ENCODE measurements at places on chromosomes 6 and 20.
A peak's percentile ranks its signal among the peaks of the same experiment; 100 is the strongest.

- no peak for DNase-seq
These were observed 29.4 kb downstream of the FOXP4 start for GRCh38 chr6:41575598-41575997.

GRCh38 chr6:121533321-121533841 is 97.9 kb downstream of the GJA1 start:
- DNase-seq = no peak

DNA sequence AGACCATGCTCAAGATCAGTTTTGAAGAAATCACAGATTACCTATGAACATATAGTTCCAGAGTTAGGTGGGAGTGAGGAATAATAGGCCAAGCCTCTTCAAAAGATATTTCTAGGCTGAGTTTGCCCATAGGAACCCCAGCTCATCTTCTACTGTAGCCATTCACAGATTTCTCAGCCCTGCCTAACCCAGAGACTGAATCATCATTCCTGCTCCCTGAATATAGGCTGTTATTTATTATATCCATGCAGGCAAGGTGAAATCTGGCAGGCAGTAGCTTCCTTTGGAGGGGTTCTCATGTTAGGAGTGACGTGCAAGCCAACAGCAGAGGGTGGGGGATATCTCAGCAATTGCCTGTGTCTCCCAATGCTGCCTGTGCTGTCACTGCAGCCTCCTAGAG is 25.6 kb upstream of the ADGRF4 start:
- DNase-seq = no peak

DNA sequence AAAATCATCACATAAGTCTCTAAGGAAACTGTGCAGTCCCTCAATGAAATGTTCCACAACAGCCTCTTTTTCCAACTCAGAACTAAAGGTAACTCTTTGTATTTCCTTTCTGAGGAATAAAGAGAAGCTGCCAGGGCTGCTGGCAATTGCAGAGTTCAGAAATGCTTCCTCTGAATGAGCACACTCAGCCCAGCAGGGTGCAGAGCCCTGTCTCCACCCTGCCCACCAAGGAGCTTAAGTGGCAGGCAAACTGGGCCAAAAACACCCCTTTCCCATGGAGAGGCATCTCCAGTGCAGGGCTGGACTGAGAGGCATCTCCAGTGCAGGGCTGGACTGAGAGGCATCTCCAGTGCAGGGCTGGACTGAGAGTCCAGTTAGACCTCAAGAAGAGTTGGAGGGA is 255.4 kb downstream of the GMPR start:
- no peak for DNase-seq

DNA sequence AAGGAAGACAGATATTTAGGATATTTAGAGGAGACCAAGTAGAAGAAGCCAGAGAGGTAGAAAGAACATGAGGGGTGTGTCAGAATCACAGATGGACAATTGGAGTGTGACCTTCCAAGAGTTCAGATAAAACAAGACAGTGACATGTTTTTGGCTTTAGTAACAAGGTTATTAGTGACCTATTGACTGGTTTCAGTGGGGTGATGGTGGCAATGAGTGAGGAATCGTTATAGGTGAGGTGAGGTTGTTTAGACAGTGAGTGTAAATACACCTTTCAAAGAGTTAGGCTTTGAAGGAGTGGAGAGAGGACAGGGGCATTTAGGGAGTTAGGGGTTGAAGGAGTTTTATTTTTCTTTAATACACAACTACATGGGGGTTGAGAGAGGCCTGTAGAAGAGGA is 3.2 kb downstream of the SNRNP48 start:
- DNase-seq = no peak

GRCh38 chr6:15148356-15148946 is 97.4 kb upstream of the JARID2 start:
- DNase-seq = peak; percentile 28

DNA sequence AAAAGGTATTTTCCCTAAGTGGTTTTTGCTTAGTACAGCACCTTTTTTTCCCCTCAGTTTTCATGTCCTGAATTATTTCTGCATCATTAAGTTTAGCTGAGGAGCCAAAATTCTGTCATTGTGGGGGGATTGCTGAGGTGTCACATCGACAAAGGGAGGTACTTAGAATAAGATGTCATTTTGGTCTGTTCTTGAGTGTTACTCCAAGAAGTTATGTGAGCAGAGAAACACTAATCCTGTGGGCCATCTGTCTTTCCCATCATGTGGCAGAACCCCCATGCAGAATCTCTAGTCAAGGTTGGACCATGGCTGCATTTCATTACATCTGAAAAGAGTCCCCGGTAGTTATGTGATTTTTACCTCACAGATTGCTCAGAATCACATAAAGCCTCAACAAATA is 167.8 kb upstream of the CENPW start:
- DNase-seq = no peak

DNA sequence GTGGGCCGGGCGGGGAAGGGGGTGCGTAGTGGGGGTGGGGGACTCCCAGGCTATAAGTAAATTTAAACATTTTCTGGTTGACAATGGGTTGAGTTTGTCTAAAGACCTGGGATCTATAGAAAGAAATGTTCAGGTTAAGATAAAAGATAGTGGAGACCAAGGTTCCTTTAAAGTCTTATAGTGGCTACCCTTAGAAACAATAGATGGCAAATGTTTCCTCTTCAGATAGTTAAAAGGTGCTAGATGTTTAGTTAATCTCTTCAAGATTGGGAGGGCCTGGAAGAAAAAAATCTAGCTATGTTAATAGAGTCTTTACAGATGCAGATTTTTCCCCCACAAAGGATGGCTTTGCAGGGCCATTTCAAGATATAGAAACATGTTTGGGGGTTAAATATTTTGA is 446.4 kb upstream of the FKBP1C start:
- no peak for DNase-seq

- no peak for DNase-seq
These were observed 40.7 kb downstream of the PYGB start for GRCh38 chr20:25288291-25289181.

- no peak for DNase-seq
These were observed 51.9 kb downstream of the MYO6 start for GRCh38 chr6:75800708-75801505.

DNA sequence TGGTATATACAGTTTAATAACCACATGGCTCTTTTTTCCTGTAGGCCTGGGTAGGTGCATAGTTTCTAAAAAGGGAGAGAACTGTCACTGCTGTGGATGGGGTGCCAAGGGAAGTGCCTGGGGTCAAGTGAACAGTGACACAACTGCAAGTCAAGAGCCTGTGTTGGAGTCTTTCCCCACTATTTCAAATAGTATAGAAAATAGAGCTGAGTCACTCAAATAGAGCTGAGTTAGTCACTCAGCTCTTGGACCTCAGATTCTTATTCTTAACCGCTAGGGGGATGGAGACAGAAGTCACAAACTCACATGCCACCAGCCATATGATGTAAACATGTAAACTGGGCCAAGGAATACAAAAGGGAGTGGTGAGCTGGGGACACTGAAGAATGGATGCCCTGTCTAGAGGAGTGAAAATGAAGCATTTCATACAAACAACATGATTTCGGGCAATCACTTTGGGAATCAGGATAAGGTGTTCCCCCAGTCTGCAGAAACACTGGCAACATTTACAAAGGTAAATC is 2.1 kb downstream of the NQO2 start:
- DNase-seq = peak; percentile 43

GRCh38 chr6:132797951-132798868 is at the start of gene SLC18B1:
Gene SLC18B1 (minus strand): TSS chr6:132798637. CDS start chr6:132798456, 181 bp downstream.
- peak; percentile 77 for DNase-seq

GRCh38 chr6:148222846-148223245 is 119.8 kb upstream of the SASH1 start:
- DNase-seq = no peak

DNA sequence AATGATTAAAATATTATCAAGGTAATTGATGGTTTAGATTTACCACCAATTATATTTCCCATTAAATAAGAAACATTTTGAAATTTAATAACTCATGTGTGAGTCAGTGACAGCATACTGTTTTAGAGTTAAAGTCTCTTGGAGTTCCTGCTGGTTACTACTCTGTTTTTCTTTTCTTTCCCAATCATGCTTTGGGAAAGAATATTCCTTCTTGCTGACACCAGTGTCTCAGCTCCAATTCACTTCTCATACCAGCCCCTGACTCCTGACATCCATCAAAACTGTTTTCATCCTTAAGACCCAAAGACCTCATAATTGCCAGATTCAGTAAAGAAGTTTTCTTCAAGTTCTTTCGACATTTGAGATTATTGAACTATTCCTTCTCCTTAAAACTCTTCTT is 50.3 kb downstream of the AIG1 start:
- no peak for DNase-seq

DNA sequence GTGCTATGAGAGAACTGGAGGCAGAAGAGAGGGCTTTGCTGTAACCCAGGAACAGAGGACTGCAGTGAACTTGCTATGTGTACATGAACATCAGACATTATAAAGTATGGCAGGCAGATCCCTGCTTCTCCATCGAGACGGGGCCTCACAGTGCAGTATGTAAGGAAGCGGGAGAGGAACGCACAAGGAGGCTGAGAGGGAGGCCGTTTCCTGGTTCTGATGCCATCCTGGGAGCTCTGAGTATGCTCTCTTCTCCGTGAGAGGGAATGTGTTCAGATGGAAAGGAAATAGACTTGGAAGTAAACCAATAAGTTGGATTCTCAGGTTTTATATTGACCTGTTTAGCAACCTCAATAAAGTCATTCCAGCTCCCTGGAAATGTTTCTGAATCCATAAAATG is 101.8 kb downstream of the ALDH8A1 start:
- DNase-seq = no peak

DNA sequence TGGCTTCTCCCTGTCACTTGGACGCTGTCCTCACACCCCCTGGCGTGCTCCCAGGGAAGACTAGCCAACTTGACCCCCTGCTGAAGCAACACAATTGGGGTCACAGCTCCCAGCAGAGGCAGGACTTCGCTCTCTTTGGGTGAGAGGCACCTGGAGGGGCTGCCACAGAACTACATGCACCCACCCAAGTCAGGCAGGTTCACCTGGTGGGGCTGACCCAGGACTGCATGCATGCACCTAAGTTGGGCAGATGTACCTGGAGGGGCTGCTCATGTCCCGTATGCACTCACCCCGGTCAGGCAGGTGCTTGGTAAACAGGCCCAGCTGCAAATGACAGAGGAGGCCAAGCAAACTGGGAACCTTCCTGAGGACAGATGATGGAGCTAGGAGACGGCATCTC is 154.3 kb upstream of the RPS6KA2 start:
- no peak for DNase-seq

- no peak for DNase-seq
These were observed 93.0 kb upstream of the CEP85L start for GRCh38 chr6:118744261-118744941.

GRCh38 chr6:75758061-75758460 is 9.0 kb downstream of the MYO6 start:
- no peak for DNase-seq

GRCh38 chr20:48075591-48076174 is 290.4 kb upstream of the SULF2 start:
- no peak for DNase-seq

DNA sequence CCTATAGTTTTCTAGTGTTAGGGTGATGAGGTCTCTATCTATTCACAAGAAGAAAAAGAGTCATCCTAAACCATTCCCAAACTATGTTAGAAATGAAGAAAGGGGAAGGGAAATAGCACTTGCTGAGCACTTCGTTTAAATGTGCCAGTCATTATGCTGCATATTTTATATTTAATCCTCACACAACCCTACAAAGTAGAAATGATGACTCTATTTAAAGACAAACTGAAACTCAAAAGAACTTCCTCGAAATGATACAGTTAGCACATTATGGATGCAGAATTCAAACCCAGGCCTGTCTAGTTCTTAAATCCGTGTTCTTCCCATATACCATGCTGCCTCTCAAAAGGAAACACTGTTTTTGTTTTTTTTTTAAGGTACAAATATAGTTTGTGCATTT is 174.6 kb downstream of the GMPR start:
- no peak for DNase-seq

DNA sequence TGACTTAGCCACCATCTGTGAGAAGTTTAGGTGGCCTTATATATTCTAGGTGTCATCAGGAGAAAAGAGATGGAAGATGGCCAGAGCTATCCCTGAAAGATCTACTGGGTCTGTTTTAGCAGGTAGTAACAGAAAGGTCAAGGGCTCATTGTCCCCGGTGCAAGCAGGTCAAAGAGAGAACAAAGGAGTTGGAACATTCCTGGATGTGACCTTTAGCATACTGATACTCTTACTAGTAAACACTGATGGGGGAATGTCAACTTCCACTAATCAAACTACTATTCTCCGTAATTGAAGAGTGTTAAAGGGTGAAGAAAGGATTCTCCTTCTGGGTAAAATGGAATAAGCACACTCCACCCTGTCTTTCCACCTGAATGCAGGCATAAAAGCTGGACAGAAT is 4.0 kb upstream of the MCUR1 start:
- DNase-seq = no peak

- no peak for DNase-seq
These were observed 100.4 kb downstream of the TOX2 start for GRCh38 chr20:44014807-44015732.

DNA sequence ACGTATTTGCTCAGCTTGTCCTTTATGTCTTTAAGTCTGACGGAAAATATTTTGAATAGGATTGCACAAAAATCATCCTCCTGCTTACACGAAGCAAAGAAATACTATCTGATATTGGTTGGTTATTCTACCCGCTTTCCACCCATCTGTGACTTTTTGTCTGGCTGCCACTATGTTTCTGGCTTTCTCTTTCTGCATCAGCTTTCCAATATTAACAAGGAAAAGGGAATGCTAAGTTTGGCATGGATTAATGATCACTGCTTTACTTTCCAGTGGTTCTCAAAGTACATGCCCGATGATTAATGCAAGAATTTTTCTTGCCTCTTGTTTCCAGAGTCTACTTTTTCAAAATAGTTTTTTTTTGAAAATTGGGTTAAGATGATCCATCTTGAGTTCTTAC is 57.0 kb downstream of the RNF144B start:
- no peak for DNase-seq

DNA sequence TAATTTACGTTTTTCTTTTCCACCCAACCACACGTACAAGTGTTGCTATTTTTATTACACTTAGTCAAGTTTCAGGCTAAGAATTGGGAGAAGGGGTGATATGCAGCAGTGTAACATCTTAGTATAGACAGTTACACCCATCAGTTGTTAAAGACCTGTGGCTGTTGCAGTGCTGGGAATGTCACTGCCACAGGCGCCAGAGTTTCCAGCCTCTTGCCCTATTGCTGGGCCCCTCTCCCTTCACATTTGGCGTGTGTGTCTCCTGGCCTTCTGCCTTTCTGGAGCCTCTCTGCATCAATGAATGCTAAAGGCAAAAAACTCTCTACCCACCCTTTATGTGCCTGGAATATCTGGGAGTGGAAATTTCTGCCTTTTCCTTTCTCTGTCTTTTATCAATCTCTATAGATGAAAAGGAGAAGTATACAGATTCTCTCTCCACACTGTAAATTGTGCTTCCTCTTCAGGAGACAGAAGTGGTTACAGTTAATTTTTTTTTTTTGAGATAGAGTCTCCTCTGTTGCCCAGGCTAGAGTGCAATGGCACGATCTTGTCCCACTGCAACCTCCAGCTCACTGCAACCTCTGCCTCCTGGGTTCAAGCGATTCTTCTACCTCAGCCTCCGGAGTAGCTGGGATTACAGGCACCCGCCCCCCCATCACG is 73.0 kb downstream of the TIAM2 start:
- DNase-seq = no peak

Measured in iPS-NIHi11 (cell line).